ENCODE measurements at places on chromosomes 6 and 20.

DNA sequence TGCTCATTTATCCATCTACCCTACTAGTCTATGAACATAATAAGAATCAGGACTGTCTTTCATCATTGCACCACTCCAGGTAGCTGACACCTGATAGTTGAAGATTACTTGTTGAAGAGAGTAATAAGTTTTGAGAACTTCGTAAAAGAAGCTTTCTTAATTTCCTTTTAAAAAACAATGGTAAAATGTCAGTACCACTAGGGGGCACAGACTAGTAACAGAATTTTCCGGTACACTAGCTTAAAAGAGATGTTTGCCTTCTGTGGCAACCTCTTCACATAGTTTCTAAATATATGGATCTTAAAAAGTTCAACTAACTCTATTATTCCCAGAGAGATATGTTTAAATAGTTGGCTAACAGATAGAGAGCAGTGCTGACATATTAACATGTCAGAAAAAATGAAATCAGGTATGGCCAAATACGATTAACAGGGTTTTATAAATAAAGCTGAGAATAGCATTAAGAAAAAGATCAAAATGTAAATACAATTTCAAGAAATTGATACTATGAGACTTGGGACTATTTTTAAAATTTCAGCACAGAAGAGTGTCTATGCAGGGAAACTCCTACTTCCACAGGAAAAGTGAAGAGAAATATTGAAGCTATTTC is 5.4 kb upstream of the KCNQ5 start:
- peak; percentile 41 for DNase-seq

GRCh38 chr6:52649536-52650160 is 21.3 kb upstream of the TMEM14A start:
- no peak for DNase-seq

- DNase-seq: no peak
These were observed 37.0 kb downstream of the DYNLT1 start for GRCh38 chr6:158607411-158608170.

DNA sequence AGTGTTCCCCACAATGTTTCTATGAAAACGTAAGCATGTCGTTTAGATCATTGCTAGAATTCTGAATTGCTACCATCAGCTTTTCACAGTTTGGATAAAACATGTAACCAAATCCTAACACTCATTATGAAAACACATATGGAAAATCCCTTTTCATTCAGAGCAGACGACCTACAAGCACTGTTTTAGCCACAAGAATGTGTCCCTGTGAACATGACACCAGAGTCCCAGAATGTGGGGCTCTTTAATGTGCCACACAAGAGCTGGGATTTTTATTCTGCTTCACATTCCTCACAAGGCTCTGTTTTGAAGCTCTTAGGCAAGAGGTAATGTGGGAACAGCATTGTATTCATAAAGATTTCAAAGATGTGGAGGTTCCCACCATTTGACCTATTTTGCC is 141.1 kb upstream of the CITED2 start:
- no peak for DNase-seq

DNA sequence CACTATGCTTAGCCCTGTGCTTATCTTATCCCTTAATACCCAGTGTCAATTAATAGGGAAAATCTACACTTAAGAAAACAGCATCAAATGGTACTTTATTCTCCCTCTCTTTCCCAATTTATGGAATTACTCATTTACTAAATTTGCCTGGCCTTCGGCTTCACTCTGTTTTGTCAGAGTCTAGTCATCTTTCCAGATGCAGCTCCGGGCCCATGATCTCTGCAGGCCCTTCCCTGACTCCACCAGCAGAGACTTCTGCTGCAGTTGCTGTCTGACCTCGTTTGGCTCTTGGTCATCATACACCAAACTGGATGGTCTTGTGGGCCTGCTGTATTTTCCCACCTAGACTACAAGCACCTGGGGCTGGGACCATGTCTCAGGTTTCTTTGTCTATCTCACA is 27.4 kb downstream of the MRS2 start:
- DNase-seq: no peak

DNA sequence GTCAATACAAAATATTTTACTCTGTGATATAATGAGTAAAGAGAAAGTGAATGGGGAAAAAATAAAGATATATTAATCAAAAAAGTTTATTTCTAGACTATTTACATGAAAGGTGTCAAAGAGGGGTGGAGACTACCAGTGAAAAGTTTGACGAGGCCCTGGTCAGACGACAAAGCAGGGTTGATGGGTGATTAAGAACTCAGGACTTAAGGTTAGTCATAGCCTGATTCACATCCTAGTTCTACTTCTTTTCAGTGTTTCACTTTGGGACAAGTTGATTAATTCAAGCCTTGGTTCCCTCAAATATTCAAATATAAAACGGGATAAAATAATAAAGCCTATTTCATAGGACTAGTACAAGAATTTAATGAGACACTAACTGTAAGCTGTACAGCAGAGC is 178.2 kb upstream of the HS3ST5 start:
- no peak for DNase-seq

DNA sequence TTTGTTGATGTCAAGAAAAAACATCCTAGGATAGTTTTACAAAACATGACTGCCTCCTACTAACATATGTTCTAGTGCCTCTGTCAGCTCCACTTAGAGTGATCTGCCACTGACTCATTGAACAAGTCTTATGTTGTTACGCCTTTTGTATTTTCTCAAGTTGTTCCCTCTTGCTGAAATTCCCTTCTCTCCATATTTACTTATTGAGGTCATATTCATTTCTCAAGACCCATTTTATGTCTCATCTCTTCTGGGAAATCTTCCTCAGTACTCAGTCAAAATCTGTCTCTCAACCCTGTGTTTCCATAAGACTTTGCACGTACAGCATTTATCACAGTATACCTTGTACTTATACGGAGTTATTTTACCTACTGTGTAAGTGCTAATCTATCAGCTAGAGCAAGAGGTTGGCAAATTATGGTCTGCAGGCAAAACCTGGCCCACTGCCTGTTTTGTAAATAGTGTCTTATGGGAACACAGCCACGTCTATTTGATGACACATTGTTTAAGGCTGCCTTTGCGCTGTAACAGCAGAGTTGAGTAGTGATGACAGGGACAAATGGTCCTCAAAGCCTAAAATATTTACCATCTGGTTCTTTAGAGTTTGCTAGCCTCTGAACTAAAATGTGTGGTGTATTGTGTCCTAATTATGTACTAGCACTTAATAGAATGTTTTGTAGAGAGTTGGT is 83.4 kb downstream of the ADGRB3 start:
- DNase-seq: no peak

DNA sequence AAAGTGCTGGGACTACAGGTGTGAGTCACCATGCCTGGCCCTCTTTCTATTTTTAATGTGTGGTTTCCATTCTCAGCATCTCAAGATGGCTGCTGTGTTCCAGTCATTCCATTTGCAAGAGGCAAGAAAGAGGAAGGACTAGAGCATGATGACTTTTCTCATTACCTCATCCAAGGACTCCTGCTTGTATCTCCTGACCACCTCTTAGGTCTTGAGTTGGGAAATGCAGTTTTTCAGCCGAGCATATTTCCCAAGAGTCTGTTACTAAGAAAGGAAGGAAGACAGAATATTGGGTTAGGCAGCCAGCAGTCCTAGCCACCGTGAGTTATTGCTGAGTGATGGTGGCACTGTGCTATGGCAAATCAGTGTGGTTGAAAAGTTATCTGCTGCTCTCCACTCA is 108.4 kb upstream of the INSM1 start:
- no peak for DNase-seq

DNA sequence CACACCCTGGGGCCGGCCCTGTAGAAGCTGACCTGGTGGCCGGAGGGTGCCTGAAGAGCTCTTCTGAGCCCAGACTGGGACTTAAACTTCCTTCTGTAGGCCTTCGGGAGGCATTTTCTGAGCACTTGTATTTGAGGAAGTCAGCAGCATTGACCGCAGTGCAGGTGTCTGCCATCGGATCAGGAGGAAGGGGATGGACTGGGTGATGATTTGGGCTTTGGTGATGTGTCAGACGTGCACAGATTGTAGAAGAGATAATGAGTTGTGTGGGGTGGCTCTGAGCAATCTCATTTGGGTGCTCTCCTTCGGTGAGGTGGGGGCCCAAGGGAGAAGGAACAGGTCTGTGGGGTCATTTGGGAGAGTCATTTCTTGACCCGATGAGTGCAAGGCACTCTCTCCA is 150.9 kb downstream of the ARID1B start:
- no peak for DNase-seq

DNA sequence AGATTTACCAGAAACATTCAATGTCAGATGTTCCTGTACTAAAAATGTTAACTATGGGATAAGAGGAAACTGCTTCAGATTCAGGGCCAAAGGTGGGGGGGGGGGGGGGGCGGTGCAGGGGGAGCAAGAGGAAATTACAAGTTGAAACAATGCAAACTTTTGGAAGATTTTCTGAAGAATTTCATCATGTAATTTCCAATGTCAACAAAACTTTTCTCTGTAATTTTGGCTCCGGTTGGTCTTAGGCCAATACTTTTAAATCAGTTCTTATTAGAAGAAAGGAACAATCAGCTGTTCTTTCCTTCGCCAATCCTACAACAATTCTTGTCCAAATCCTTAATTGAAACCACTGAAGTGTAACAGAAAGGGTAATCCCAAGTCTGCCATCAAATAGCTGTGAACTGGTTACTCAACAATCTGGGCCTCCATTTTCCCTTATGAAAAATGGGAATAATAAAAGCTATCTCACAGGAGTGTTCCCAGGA is 13.1 kb downstream of the UQCC1 start:
- DNase-seq: no peak
